Pancreas (tissue), 10 donors: ENCODE measurements at places on chromosomes 1 and 21. TPM values are rescaled to one million over a fixed set of nuclear protein-coding genes. Genes with fewer than 3 reads are reported as not detected.

Gene VHLL
- not detected for polyA plus RNA-seq

Gene PTBP2
- 16.1 TPM for polyA plus RNA-seq

Gene TRIM58
- polyA plus RNA-seq = 0.08 TPM

Gene CYP2J2
- 2.4 TPM for polyA plus RNA-seq

Gene PLA2G2A
- 6.7 TPM for polyA plus RNA-seq

DNA sequence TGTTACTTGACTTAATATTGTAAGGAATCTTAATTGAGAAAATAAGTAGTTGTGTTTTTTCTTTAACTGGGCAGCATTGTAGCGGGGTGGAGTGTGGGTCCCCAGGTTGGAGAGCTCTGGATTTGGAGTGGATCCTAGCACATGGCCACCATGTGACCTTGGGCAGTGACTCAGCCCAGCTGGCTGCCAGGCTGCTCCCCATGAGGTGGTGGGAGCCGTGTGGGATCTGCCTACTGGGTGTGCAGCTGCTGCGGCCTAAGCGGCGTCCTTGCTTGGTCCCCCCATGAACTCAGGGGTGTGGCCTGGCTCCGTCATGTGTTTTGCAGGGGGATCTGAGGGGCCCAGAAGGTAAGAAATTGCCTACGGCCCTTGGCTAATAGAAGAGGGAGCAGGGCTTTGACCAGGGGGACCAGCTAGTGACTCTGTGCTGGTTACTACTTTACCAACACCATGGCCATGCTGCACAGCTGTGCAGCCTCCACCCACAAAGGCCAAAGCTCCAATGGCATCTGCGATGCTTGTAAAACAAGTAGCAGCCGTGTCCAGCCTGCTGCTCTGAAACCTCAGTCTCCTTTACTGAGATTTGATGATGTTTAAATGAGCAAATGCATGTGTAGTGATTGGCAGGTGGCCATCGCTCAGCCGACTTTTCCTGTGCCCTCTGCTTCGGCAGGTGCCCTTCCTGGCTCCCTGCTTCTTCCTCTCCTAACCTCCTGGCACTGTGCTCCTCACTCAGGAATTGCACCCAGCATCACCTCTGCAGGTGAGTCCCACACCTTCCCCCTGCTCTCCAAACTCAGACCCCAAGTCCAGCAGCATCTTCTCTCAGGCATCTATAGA lies 68.3 kb downstream of the ADARB1 start:
- no peaks in the 10 kb centered on the region for H3K36me3 ChIP-seq
- H3K27me3 ChIP-seq = no peaks in the 10 kb centered on the region
- H3K27ac ChIP-seq = no peak overlapping the region
- no peaks in the 10 kb centered on the region for H3K4me1 ChIP-seq
- no peak for DNase-seq

GRCh38 chr1:176444286-176444685 lies 18.7 kb upstream of the PAPPA2 start:
- no peaks in the 10 kb centered on the region for H3K4me1 ChIP-seq
- no peak overlapping the region for H3K4me3 ChIP-seq
- DNase-seq = no peak
- H3K27ac ChIP-seq = no peak overlapping the region

DNA sequence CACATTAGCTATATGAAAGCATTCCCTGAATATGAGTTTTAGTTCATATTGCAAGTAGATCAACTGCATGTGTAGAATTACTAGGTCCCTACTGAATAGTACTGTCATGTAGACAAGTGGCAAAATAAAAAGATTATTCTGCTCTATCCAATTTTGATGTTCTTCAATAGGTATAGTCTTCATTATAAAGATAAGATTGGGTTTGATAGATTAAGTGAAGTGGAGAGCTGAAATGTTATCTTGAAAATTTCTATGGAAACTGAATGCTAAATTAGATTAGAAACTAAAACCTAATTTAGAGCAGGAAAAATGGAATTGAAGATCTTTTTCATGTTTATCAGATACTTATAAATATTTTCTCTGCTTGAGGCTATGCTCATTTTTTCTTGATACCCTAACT lies 1610.0 kb downstream of the BRINP3 start:
- no peak overlapping the region for H3K4me3 ChIP-seq
- DNase-seq = no peak
- no peak overlapping the region for H3K27ac ChIP-seq
- H3K4me1 ChIP-seq = no peaks in the 10 kb centered on the region

- H3K27me3 ChIP-seq = no peaks in the 10 kb centered on the region
- H3K27ac ChIP-seq = no peak overlapping the region
- H3K4me3 ChIP-seq = no peak overlapping the region
- no peaks in the 10 kb centered on the region for H3K36me3 ChIP-seq
Observed at GRCh38 chr1:95093296-95093695, 20.5 kb upstream of the ALG14 start.

DNA sequence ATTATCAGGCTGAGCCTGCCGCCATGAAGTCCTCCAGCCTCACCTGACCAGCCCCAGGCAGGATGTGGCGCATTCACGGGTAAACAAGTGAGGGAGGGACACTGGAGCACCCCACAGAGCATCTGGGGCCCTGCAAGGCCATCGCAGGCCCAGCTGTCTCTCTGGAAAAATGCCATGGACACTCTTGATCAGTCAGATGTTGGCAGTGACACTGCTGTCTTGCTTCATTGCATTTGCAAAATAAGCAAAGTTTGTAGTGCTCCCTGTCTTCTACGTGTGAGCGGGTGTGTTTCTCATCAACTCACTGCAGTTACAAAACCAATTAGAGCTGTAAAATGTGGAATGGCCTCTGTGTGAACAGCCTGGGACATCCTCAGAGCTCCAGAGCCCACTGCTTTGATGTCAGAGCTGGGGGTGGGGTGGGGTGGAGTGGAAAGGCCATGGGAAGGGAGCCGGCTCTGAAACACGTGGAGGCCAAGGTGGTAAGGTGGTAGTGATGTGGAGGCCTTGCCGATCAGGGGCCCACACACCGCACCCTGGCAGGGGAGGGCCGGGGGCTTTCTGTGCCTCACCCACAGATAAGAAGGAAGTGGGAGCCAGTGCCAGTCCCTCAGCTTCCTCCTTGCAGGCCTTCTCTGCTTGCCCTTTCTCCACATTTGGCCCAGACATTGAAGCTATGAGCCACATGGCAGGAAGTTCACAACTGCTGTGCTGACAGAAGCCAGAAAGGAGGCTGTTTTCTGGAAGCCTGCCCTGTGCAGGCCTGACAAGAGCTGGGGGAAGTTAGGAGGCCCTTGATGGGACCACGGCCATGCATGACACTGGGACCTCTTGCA lies 254.9 kb downstream of the RHOU start:
- no peaks in the 10 kb centered on the region for H3K36me3 ChIP-seq
- H3K27ac ChIP-seq = no peak overlapping the region
- no peaks in the 10 kb centered on the region for H3K27me3 ChIP-seq
- no peaks in the 10 kb centered on the region for H3K4me1 ChIP-seq
- no peak overlapping the region for H3K4me3 ChIP-seq

- no peaks in the 10 kb centered on the region for H3K27me3 ChIP-seq
- H3K4me3 ChIP-seq = no peak overlapping the region
- no peaks in the 10 kb centered on the region for H3K36me3 ChIP-seq
- no peak overlapping the region for H3K27ac ChIP-seq
Observed at GRCh38 chr1:87956750-87957149, 628.1 kb downstream of the LMO4 start.

- H3K4me3 ChIP-seq = no peak overlapping the region
- no peaks in the 10 kb centered on the region for H3K36me3 ChIP-seq
- no peaks in the 10 kb centered on the region for H3K27me3 ChIP-seq
- no peak overlapping the region for H3K27ac ChIP-seq
Observed at GRCh38 chr1:222557148-222557547, 9.2 kb upstream of the HHIPL2 start.

- no peak overlapping the region for H3K4me3 ChIP-seq
- DNase-seq = no peak
- no peaks in the 10 kb centered on the region for H3K36me3 ChIP-seq
Observed at GRCh38 chr21:42097860-42098454, 26.8 kb downstream of the UMODL1 start.

DNA sequence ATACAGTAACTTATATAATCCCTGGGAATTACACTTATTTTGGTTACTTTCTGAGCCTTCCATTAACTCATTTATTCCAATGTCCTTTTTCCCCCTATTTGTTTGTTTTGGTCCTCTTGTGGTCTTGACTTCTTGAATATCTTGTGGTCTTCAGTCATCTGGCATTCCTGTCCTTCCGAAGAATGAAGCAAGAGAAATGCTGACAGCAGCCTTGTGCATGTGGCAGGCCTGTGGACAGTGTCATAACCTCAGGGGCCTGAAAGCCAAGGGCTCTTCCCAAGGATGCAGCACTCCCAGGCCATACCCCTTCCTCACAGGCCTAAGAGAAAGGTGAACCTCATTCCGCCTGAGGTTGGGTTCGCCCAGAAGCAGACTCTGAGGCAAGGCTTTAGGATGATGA lies 470.2 kb downstream of the DISC1 start:
- H3K4me1 ChIP-seq = no peaks in the 10 kb centered on the region
- H3K4me3 ChIP-seq = no peak overlapping the region
- DNase-seq = no peak
- no peaks in the 10 kb centered on the region for H3K27me3 ChIP-seq
- no peak overlapping the region for H3K27ac ChIP-seq

DNA sequence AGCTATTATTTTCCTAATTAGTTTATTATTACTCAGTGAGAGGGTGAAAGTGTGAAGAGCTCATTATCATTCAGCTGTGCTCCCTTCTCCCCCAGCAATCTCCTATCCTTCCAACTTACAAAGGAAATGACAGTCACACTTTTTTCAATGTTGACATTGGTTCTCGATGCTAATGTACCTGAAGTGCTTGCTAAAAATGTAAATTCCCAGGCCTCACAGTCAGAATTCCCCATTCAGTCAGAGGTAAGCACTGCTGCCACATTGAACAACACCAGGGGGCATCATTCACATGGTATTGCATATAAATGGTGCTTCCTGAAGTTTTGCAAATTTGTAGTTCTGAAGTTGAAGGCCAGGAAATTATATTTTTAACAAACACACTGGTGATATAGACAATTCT lies 132.7 kb upstream of the FOXD3 start:
- no peaks in the 10 kb centered on the region for H3K36me3 ChIP-seq
- no peak for DNase-seq
- no peaks in the 10 kb centered on the region for H3K4me1 ChIP-seq
- H3K27me3 ChIP-seq = no peaks in the 10 kb centered on the region
- no peak overlapping the region for H3K27ac ChIP-seq

- no peaks in the 10 kb centered on the region for H3K27me3 ChIP-seq
- no peak for DNase-seq
- no peaks in the 10 kb centered on the region for H3K4me1 ChIP-seq
- no peak overlapping the region for H3K4me3 ChIP-seq
- no peak overlapping the region for H3K27ac ChIP-seq
Observed at GRCh38 chr21:26377111-26377694, 195.9 kb downstream of the CYYR1 start.

GRCh38 chr1:112399456-112399855 lies 3.4 kb downstream of the CTTNBP2NL start:
- no peak overlapping the region for H3K27ac ChIP-seq
- DNase-seq = no peak
- no peak overlapping the region for H3K4me3 ChIP-seq
- H3K27me3 ChIP-seq = no peaks in the 10 kb centered on the region
- no peaks in the 10 kb centered on the region for H3K36me3 ChIP-seq
- peaks cover 28% of the 10 kb centered on the region for H3K4me1 ChIP-seq
